ENCODE measurements at places on chromosomes 13 and 19.

DNA sequence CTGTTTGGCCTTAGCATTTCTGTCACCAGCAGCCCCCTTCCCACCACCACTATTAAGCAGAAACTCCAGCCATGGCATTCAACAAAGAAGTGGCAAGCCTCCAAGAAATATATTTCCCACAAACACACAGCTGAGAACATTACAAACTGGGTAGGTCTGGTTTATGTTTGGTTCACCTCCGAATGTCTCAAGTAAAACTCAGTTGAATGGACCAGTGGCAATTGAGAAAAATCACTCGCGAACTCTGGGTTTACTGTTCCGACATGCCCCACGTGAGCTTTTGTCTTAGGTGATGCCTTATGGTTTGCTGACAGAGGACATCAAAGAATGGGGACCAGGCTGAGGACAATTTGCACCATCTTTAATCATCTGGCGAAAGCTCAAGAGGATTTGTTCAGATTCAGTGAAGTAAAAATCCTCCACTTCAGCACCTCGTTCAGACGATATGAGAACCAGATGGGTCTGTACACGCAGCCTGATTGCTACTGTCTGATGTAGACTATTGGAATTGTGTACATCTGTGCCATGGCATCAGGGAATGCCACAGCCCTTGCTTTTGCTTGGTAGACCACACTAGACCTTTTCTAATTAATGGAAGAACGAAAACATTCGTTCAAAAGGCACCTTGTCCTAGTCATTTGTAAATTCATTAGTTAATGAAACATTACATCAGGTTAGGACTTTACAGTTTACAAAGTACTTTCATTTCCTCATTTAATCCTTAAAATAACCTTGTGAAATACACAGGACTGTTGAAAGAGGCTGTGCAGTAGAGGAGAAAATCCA lies 59.4 kb downstream of the SLC10A2 start:
- no peak for DNase-seq

GRCh38 chr13:49925881-49926418 lies 10.2 kb downstream of the SPRYD7 start:
- no peak for DNase-seq

GRCh38 chr19:58056861-58057260 lies 2.2 kb upstream of the ZNF135 start:
- no peak for DNase-seq

- no peak for DNase-seq
Observed at GRCh38 chr19:32864318-32865007, 5.1 kb downstream of the SLC7A9 start.

DNA sequence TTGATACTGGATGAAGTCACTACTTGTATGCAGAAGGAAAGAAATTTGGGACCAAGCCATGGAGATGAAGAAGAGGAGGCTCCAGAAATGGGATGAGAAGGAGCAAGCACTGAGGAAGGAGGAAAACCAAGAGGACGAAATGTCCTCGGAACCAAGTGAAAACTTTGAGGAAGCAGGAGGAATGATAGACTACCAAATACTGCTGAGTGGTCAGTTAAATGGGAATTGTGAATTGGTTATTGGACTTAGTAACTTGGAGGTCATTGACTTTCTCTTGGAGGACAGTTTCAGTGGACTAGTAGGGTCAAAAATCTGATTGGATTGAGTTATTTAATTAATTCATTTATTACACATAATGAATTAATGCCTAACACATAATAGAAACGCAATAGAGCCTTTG lies 167.9 kb downstream of the MYO16 start:
- DNase-seq, result no peak

- DNase-seq, result no peak
Observed at GRCh38 chr13:112792511-112792910, 102.7 kb downstream of the ATP11A start.

DNA sequence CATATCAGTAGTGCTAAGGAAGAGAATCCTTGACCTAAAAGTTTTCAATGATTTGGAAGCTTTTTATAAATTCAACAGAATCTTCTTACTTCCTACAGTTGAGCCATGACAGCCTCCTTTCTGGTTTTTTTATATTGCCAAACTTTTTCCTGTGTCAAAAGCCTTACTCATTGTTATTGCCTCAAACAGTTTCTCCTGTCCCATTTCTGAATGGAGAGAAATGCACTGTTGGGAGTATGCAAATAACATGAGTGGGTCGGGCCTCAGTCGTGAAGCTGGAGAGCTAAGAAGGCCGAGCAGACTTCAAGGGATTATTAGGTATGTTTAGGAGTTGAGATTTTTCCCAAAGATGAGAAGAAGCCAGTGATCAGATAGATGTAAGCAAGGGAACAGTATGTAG lies 766.4 kb upstream of the KLHL1 start:
- no peak for DNase-seq

GRCh38 chr13:114022876-114023275 lies 49.0 kb upstream of the C13orf46 start:
- DNase-seq, result no peak

DNA sequence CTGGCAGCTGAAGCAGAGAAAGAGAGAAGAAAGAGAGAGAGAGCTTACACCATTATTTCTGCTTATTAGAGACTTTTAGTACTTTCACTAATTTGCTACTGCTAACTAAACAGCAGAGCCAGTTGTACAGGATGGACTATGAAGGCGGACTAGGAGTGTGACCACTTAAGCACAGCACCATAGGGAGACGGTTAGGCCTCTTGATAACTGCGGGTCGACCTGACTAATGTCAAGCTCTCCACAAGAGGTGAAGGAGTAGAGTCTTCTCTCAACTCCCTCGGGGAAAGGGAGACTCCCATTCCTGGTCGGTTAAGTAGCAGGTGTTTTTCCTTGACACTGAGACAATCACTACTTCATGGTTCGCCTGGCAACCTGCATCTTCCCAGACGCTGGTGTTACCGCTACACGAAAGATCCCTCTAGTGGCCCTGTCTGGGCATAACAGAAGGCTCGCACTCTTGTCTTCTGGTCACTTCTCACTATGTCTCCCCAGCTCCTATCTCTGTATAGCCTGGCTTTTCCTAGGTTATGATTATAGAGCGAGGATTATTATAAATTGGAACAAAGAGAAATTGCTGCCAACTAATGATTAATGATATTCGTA lies 5.3 kb upstream of the PSG7 start:
- DNase-seq, result no peak

- no peak for DNase-seq
Observed at GRCh38 chr19:16160445-16160942, 12.8 kb downstream of the CIB3 start.

- DNase-seq, result no peak
Observed at GRCh38 chr13:95822303-95822702, 145.4 kb downstream of the DNAJC3 start.

- peak; percentile 3 for DNase-seq
Observed at GRCh38 chr19:54478677-54479266, 5.7 kb upstream of the CDC42EP5 start.

DNA sequence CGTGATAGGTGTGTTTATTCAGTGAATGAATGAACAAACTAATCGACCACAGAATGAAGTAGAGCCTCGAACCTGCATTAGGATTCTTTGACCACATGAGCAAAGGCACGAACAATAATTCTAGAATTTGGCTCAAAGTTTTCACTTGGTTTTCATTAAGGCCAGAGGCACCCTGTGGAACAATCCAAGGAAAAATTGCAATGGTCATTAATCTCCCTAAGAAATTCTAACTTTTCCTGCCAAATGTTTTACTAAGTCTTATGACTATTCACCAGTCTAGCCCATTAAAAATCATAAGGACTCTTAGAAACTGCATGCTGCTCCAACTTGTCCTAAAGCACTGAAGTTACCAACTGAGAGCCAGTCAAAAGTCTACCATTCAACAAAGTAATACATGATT lies 271.7 kb downstream of the EFNB2 start:
- no peak for DNase-seq

DNA sequence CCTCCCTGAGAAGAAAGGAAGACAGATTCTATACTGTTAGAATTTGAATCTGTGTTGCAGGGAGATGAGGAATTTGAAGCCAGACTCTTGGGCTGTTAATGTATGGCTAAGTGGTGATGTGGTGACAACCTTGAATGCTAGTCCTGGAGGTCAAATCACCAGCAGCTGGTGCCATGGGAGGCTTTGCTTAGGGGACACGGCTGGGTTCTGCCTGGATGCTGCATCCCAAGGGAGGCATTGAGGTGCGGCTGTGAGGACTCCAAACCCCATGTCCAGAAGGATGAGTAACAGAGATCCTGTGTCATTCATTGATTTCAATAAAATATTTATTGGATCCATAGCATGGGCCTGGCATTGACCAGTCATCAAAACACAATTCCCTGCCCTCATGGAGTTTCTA lies 42.3 kb downstream of the RFX2 start:
- DNase-seq, result peak; percentile 15

GRCh38 chr19:8389891-8390616 lies at the start of gene RAB11B:
Gene RAB11B (plus strand): TSS chr19:8390360. CDS start chr19:8390417, 57 bp downstream.
- DNase-seq, result peak; percentile 100

DNA sequence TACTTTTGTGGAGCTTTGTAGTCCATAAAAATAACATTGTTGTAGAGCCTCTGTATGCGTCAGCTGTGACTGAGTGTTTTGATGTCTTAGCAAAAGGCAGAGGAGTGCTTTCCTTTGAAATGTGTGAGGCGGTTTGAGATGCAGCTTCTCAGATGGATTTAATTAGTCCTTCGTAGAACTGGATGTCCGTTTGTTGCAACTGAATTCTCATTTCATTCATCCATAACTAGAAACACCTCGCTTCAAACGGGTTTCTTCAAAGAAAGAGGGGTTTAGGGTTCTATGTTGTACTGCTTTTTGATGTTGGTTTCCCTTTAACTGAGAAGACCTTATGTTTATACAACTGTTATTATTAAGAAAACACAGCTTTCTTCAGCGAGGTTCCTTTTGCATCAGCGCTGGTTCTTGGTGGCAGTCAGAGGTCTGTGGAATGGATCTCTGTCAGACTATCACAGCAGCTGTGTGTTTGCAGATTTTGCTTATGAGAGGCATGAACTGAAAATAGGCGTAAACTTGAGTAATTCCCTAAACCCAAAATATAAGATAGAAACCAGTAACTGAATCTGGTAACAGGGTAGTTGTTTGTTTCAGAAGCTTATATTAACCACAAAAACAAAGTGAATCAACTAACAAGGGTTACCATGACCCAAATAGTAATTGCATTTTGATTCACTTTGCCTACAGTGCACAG lies 194.4 kb downstream of the GGACT start:
- DNase-seq, result peak; percentile 40

- DNase-seq, result no peak
Observed at GRCh38 chr19:42316223-42317211, 3.4 kb downstream of the TMEM145 start.

- no peak for DNase-seq
Observed at GRCh38 chr13:85742355-85742754, 56.9 kb downstream of the SLITRK6 start.

DNA sequence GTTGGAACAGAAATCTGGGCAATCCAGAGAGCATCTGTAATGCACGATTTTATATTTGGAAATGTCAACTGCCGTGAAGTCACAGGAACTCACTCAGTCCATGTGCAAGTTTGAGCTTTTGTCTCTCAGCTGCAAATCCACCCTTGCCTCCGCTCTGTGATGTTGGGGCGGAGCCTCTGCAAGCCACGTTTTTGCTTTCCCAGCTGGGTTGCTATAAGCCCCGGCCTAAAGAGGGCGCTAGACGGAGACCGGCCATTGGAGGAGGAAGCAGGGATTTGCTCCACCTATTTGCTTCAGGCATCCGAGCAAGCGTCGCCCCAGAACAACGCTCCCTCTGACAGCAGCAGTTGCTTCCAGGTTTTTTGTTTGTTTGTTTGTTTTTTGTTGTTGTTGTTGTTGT lies 56.2 kb downstream of the TRPM4 start:
- no peak for DNase-seq

GRCh38 chr19:18488838-18489626 lies 32.8 kb downstream of the ELL start:
- DNase-seq, result no peak
